ENCODE measurements at places on chromosomes 1 and 21. TPM values are rescaled to one million over a fixed set of nuclear protein-coding genes. Genes with fewer than 3 reads are reported as not detected.

GRCh38 chr1:73611681-73612080, 586.3 kb downstream of the LRRIQ3 start:
- DNase-seq = no peak

- DNase-seq = no peak
Observed at GRCh38 chr1:65395887-65396612, 24.4 kb upstream of the LEPR start.

The KMO gene
- not detected for total RNA-seq

The IRF6 gene
- total RNA-seq = 0.51 TPM

The NPR1 gene
- 50.6 TPM for total RNA-seq

DNA sequence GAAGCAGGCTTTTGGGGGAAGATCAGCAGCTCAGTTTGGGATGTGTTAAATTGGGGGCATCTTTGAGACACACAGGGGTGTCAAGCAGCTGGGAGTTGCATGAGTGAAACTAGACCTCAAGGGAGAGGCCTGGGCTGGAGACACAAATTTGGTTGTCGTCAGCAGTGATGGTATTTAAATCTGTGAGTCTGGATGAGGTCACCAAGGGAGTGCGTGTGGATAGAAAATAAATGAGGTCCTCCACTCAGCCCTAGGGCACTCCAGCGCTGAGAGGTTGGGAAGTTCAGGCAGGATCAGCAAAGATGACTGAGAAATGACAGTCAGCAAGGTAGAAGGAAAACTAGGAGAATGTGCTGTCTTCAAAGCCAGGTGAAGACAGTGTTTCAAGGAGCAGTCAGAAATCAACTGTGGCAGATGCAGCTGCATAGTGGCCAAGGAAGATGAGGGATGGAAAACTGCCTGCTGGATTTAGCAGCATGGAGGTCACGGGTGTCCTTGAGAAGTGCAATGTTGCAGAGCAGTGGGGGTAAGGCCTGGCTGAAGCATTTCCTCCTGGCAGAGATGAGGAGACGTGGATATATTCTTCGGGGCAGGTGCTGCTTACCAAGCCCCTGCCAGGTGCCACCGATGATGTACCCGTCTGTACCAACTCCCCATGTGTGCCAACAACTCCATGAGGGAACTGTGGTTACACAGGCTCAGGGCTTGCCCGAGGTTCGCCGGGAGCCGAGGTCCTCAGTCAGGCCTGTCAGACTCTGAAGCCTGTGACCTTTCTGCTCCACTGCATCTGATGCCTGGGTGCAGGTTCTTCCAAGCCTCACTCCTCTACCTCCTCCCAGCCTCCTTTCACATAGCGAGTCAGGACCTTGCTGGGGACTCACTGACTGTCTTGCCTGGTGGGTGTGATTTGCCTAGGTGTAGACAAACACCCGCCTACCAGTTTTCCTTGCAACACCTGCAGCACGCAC, 11.3 kb downstream of the MAP7D1 start:
- DNase-seq = no peak

DNA sequence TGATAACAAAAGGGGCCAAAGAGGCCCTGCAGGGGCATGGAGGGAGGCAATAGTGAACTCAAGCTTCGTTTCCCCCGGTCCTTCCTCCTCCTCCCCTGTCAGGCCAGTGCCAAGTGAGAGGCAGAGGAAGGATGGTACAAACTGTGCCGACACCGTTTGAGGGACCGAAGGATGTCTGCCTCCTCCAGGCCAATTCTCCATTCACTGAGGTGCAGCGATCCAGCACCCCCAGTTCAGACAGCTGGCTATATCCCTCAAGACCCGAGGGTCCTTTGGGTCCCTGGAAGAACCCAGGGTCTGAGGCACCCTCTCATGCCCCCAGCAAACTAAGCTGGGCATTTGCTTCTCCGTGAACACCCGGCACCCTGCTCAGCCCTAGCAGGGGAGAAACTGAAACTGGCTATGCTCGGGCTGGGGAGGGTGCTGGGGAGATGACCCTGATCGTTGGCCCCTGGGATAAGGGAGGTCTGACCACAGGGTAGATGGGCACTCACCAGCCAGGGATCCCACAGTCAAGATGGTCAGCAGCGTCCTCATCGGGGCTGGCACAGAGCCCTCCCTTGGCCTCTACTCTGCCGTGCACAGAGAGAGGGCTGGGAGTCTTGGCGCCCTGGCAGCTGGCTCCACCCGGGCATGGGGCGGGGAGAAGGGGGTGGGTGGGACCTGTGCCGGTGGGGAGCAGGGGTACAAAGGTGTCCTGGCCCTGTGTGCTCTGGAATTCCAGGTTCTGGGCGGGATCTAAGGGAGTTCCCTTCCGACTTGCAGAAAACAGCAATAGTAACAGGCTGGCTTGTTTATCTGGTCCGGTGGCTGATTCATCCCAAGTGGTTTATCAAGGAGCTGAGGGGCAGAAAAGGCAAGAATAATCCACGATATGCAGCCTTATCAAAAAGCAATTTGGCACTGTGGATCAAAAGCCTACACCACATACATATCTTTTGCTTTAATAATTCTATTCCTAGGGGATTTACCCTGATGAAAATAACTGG, at the start of gene IL22RA1:
TSS of gene IL22RA1 (minus strand) at position 595 of the 989 bp plus-strand sequence. CDS start at position 537, 58 bp downstream.
- DNase-seq = no peak

- DNase-seq = no peak
Observed at GRCh38 chr1:204659056-204659455, 26.5 kb downstream of the LRRN2 start.

DNA sequence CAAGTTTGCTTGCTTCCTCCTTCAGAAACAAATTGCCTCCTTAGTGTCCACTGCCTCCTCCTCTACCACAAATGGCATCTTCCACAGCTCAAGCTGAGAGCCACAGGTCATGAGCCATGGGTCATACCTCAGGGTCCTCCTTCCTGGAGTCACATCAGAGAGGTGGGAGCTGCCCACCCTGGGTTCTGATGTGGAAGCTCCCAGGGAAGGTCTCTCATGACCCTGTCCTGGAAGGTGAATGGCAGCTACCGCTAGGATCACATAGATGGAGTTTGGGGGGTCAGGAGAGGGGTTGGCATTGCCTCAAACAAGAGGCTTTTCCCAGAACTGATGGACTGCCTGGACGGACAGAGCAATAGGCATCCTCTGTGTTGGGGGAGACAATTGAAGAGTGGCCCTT, 321.4 kb downstream of the MATN1 start:
- no peak for DNase-seq

The SYT11 gene
- total RNA-seq = 20.3 TPM

- DNase-seq = no peak
Observed at GRCh38 chr1:3219005-3219790, 150.2 kb downstream of the PRDM16 start.

The ARID4B gene
- total RNA-seq = 29.8 TPM

The CFHR2 gene
- total RNA-seq = not detected

- DNase-seq = no peak
Observed at GRCh38 chr1:167981933-167982332, 45.1 kb upstream of the MPC2 start.

- no peak for DNase-seq
Observed at GRCh38 chr1:110620686-110621085, 14.5 kb upstream of the KCNA2 start.

DNA sequence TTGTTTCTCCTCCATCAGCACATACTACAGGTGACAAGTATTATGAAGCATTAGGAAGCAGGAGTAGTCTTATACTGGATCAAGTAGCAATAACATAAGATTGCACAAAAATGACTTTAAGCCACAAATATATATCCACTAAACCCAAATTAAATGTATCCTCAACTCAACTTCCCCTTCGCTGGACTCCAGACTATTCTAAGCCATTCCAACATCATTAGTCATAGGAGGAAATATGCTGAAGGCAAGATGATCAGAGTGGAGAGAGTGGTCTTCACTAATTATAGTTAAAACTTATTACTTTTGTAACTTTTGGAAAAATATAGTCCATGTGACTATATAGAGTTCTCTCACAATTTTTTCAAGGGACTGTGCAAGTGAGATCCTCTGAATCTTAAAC, 390.7 kb upstream of the ZP4 start:
- no peak for DNase-seq

GRCh38 chr1:32426489-32427255, 32.4 kb upstream of the BSDC1 start:
- no peak for DNase-seq

- DNase-seq = no peak
Observed at GRCh38 chr1:38806090-38806489, 53.5 kb downstream of the RRAGC start.

DNA sequence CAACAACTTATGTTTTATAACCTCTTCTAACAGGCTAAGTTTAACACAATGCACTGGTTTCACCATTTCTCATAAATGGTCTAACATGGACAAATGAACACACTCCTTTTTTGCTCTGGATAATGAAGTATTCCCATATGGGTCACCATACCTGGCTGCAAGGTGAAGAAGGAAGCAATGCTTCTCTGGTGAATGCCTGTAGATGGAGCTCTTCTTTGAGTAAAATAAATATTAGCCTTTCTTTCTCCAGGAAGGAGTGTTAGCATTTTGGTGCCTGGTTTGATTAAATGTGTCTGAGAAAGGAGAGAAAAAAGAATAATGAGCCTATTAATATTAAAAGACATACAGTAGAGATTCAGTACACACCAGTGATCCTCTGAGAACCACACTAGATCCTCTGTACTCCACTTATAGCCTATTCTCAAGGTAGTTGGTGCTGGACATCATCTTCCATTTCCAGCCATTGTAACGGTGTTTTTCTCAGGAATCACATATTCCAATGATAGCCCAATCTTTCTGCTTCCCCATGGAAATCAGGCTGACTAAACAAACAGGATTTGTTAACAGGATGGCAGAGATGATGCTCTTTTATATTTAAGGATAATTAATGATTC, 17.6 kb downstream of the MTFR1L start:
- no peak for DNase-seq

- no peak for DNase-seq
Observed at GRCh38 chr21:40688106-40688864, 158.7 kb downstream of the DSCAM start.

The RGSL1 gene
- total RNA-seq = not detected

- no peak for DNase-seq
Observed at GRCh38 chr1:43285269-43285990, at the start of gene C1orf210. Gene C1orf210, minus strand, starts transcription at chr1:43285581. Its CDS starts 2,311 bp downstream, at chr1:43283270.

DNA sequence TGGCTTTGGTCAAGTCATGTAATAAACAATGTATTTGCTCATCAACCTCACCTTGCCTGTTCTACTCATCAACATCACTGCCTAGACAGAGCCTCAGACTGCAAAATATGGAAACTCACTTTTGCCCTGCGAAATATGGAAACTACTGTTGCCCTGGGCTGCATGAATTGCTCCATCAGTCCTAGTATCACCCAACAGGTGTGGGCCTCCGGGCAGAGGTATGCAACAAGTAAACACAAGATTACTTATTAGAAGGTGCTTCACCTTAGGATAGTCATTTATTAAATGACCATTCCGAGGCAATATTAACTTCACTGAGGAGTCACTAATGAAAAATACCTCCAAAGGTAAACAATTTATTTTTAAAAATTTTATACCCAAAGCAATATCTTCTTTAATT, 286.7 kb downstream of the BACH1 start:
- no peak for DNase-seq

DNA sequence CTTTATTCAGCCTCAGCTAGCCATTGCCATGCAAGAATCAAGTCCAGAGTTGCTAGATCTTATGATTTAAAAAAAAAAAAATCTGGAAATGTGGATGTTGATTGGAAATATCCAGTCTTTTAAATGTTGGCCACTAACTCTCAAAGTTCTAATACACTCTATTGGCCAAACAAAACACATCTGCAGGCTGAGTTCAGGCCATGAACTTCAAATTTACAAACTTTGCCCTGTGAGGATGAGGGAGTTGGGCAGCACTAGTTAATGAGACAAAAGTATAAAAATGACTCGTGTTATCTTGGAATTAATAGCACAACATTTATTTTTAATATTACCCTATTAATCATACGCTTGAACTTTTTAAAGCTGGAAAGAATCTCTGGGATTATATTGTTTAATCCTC, 432.3 kb downstream of the PLPP3 start:
- no peak for DNase-seq

- DNase-seq = no peak
Observed at GRCh38 chr1:211843018-211843417, 12.5 kb upstream of the LPGAT1 start.

DNA sequence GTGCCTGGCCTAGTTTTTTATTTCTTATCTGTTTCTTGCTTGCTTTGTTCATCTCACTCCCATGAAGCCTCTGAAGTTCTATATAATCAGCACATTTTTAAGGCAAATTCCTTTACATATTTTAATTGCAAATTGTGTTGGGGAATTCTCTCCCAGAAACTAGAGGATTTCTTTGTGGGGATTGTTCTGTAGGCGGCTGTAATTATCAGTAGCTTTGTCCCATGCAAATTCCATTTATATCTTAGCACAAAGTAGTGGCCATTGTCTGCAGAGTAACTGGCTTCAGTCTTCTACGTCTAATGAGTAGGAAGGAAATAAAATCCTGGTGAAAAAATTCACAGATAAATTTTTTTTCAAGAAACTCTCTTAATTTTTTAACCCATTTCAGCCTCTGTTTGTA, 35.7 kb downstream of the CLEC20A start:
- no peak for DNase-seq

The SMYD2 gene
- 193 TPM for total RNA-seq

GRCh38 chr21:34642211-34643075, 26.4 kb upstream of the CLIC6 start:
- DNase-seq = no peak

- peak; percentile 39 for DNase-seq
Observed at GRCh38 chr1:230632273-230632873, 9.9 kb upstream of the COG2 start.

GRCh38 chr21:29419422-29419821, 120.7 kb downstream of the BACH1 start:
- no peak for DNase-seq

DNA sequence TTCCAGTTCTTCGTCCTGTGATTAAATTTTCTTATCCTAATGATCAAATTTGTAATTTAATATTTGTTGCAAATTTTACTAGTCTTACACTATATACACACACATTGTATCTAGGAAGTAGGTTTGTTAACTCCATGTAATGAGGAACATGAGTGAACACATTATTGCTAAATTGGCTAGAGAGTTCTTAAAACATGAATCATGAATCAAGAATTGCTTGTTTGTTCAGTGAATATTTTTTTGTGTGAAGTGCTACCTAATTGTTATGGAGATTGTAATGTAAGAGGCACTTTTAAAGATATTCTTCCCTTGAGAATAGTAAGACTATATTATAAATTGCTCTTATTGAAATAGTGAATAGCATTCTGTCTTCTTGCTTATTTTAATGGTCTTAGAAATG, 4.6 kb downstream of the GPSM2 start:
- no peak for DNase-seq

- DNase-seq = no peak
Observed at GRCh38 chr1:9321480-9321849, 28.8 kb downstream of the SPSB1 start.

GRCh38 chr21:37550157-37550556, 183.6 kb downstream of the DYRK1A start:
- no peak for DNase-seq

The RAB7B gene
- total RNA-seq = not detected

- DNase-seq = peak; percentile 68
Observed at GRCh38 chr1:35808450-35809113, 766 bp downstream of the AGO4 start.
